ENCODE measurements at places on chromosomes 11 and 22.

- DNase-seq: peak; percentile 4
Measured at GRCh38 chr22:30865656-30866055, 102.9 kb downstream of the MORC2 start.

- DNase-seq: no peak
Measured at GRCh38 chr11:122632181-122632824, 23.2 kb upstream of the UBASH3B start.

GRCh38 chr11:60097189-60097588 is 8.7 kb downstream of the MS4A2 start:
- DNase-seq: no peak

DNA sequence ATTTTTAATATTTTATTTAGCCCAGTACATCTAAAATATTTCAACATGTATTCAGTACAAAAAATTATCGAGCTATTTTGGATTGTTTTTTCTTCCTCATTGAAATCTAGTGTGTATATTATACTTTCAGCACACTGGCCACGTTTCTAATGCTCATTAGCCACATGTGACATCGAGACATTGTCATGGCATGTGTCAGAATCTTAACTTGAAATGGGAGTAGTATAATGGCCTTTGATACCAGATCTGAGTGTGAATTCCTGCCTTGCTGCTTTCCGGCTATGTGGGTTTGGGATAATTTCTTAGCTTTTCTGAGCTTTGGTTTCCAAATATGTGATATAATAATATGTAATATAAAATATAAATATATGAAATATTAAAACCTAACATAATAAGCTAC is 54.3 kb downstream of the BCL2L13 start:
- no peak for DNase-seq

Measured in HuH-7 (cell line).